ENCODE measurements at places on chromosomes 12 and 14.
A peak's percentile ranks its signal among the peaks of the same experiment; 100 is the strongest.

GRCh38 chr14:73754911-73755360, 40.8 kb upstream of the PNMA1 start:
- peak; percentile 66 for DNase-seq

DNA sequence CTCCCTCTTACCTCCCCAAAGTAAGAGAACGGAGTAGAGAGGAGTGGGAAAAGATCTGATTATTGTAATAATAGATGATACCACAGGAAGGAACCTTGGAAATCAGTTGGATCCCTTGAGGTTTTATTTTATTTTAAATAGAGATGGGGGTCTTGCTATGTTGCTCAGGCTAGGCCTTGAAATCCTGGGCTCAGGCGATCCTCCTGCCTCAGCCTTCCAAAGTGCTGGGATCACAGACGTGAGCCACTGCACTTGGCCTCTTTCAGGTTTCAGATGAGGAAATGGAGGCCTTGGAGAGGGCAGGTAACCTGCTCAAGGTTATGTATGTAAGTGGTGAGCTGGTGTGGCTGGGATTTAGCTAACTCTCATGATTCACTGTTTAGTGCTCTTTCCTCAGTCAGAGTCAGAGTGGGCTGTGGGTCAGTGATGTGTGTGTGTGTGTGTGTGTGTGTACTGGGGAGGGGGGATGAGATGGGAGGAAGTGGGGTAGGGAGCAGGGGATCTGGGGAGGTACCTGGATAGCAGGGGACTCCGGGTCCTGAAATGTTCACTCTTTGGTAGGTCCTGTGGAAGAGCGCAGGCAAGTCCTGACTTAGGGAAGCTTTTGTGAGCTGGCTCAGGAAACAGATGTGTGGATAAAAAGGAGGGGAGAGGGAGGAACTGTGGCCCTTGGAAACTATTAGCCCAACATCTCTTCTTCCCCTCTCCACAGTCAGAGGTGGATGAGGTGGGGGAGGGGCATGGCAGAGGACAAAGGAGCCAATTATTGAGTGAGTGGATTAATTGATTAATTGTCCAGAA, 4.7 kb upstream of the CISTR start:
- no peak for DNase-seq

GRCh38 chr14:54487771-54488170, 1.0 kb downstream of the GMFB start:
- DNase-seq = peak; percentile 78

DNA sequence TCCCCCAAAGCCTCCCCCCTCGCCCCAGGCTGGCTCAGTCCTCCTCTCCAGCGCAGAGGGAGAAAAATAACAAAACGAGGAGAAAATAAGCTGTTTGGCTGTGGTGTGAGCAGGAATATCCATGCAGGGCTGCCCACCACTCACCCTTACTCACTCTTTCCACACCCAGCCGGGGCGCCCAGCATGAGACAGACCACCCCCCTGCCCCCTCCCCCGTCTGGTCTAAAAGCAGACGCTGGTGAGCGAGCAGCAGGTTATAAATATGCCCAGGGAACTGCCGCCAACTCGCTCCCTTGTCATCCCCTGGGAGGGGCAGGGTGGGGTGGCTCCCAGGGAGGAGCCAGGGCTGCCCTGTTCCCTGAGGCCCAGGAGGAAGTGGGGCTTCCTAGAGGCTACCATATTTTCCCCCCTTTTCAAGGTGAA, 7.4 kb downstream of the WNT1 start:
- DNase-seq = no peak

DNA sequence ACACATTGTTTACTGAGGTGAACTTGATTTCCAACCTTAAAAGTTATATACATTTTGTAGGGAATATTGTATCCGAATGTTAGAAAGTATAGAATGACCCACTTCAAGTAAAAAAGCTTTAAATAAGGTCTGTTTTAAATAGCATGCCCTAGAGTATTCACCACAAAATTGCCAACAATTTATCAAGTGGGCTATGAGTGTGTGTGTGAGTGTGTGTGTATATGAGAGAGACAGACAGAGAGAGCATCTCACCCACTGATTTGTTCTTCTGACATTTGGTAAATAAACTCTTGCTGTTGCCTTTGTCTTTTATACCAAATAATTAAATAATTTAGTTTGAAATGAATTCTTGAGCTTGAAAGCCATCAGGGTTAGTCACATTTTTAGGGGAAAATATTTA, 29.8 kb upstream of the RAP1B start:
- no peak for DNase-seq

GRCh38 chr14:68727315-68728047, 65.4 kb downstream of the ZFP36L1 start:
- no peak for DNase-seq

GRCh38 chr12:102475355-102475754, 5.0 kb downstream of the IGF1 start:
- no peak for DNase-seq

DNA sequence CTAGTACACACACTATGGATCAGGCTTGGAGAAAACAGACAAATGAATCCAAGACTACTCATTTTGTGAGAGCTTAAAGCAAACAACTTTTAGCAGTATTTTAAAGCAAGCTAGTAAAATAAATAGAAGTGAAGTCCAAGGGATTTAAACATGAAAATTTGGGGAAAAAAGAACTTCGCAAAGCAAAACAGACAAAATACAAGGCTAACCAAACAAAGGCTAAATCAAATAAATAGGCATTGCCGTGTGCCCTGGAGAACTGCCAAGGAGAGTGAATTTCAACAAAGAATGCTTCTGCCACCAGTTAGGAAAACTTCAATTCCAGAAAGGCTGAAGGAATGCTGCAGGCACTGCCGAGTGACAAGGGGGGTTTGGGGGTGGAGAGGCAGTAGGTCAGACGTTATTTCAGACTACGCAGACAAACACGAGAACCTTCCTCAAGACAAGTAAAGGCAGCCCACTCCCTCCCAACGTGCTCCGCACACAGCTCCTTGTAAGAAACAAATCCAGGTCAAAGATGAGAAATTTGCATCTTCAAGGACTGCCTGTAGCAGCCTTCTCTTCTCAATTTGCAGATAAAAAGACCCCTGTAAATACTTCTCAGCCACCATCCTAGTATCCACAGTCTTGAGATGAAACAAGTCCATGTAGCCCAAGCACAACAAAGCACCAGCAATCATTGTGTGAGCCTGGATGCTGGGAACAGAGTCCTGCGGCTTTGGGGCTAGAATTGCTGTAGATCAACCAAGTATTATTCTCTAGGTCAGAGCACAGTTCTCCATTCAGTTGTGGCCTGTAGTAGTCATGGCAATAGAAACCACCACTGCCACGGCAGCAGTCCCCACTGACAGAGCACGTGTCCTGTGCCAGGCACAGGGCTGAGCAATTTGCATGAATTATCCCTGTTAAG, 43.3 kb downstream of the EFCAB11 start:
- DNase-seq = peak; percentile 57

DNA sequence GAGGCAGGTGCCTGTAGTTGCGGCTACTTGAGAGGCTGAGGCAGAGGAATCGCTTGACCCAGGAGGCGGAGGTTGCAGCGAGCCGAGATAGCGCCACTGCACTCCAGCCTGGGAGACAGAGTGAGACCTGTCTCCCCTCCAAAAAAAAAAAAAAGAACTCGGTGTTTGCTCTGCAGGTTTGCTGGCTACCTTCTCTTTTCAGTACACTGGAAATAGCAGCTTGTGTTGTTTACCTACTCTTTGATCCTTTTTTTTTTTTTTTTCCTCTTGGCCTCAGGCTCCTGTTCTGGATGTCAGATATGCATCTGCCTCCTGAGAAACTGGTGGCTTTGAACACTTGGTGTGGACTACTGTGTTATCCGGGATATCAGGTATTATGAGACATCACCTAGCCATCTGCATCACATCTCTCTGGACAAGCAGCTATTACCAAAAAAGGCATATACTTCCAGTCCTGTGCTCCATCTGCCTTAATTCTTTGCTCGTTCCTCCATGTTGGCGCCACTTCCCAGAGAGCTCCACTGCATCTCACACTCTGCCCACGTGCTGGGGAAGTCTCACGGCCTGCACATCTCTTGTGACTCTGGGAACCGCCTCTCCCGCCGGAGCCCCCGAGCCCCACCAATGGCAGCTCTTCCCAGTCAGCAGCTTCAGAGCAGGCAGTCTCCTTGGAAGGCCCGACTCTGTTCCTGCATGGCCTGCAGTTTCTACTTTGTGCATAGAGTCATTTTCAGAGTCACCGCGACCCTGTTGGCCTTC, 50.9 kb upstream of the TRAF3 start:
- DNase-seq = no peak

- no peak for DNase-seq
These were observed 334.3 kb upstream of the OR4E1 start for GRCh38 chr14:22007784-22008412.

- no peak for DNase-seq
These were observed 1496.8 kb upstream of the TMEM132C start for GRCh38 chr12:126770188-126770587.

DNA sequence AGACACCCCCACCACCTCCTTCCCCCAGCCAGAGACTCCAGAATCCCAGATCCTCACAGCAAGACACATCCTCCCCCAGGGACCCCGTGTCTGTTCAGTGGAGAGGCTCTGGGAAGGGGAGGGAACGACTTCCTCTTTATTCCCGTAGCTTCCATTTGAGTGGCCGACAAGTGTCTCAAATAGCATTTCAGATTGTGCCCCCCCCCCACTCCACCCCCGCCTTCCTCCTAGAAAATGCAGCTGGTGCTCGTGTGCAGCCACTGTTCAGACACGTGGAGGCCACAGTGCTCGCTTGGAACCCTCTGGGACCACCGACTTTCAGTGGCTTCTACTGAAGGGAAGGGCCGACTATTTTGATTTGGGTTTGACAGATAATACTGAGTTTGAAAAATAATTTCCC, 14.3 kb downstream of the PPP2R5C start:
- no peak for DNase-seq

DNA sequence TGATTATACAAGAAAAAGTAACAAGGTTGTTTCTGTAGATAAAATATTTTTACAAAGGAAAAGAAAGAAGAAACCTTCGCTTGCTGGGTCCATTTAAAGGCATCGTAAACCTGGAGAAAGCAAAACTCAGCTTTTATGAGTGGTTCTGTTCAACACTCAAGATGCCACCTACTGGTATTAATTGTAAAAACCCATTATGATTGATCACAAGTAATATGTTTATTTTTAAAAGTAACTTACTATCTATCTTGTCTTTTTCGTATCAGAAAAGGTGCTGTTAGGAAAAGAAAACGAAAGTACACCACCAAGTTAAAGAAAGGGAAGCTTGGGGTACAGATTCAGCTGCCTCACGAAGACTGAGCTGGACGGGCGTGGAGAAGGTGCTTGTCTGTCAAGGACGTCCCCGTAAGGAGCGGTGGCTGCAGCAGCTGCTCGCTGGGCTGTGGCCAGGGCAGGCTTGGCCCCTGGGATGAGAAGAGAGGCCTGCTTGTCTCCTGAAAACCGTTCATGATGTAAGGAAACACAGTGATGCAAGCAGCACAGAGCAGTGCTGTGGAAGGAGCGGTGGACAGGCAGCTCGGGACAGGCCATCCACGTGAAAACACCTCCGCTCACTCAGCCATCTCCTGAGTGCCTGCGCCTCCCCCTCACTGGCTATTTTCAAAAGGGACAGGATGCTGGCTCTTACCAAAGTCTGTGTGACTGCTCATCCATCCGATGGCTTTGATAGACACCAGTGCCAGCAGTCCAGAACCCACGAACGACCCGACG, 25.0 kb downstream of the SLC15A4 start:
- DNase-seq = no peak

GRCh38 chr14:104387022-104388010, 192.2 kb upstream of the C14orf180 start:
- DNase-seq = no peak

GRCh38 chr12:5806371-5807089, 138.5 kb downstream of the ANO2 start:
- no peak for DNase-seq

- DNase-seq = no peak
These were observed 104.0 kb upstream of the PLEKHA5 start for GRCh38 chr12:19025582-19025981.

GRCh38 chr14:100762901-100763300, 36.2 kb downstream of the DLK1 start:
- no peak for DNase-seq

DNA sequence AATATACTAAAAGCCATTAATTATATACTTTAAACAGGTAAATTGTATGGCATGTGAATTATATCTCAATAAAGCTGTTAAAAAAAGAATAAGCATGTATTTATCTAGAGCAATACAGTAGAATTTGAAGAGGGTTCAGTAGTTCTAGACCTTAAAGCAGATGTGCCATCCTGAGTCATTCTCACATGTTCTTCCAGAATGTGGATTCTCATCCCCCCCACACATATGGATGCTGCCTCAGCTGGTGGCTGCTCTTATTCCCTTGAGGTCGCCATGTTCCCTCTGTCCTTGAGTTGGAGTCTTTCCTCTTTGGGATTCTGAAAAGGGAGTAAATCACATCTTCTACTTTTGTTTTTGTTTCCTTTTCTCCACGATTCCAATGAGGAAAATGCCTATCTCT, 321.3 kb downstream of the AEBP2 start:
- no peak for DNase-seq

Measured in AG20443 (cell line).